ENCODE measurements at places on chromosomes 7 and 10.

GRCh38 chr10:4758256-4758655 lies 67.8 kb upstream of the AKR1E2 start:
- H3K36me3 ChIP-seq: no peaks in the 10 kb centered on the region
- no peak overlapping the region for H3K4me3 ChIP-seq
- no peak overlapping the region for H3K27ac ChIP-seq
- no peaks in the 10 kb centered on the region for H3K27me3 ChIP-seq

- DNase-seq: no peak
- no peak overlapping the region for H3K27ac ChIP-seq
- H3K4me3 ChIP-seq: no peak overlapping the region
- no peaks in the 10 kb centered on the region for H3K36me3 ChIP-seq
- H3K27me3 ChIP-seq: no peaks in the 10 kb centered on the region
These were observed 141.3 kb upstream of the AGK start for GRCh38 chr7:141409801-141410329.

DNA sequence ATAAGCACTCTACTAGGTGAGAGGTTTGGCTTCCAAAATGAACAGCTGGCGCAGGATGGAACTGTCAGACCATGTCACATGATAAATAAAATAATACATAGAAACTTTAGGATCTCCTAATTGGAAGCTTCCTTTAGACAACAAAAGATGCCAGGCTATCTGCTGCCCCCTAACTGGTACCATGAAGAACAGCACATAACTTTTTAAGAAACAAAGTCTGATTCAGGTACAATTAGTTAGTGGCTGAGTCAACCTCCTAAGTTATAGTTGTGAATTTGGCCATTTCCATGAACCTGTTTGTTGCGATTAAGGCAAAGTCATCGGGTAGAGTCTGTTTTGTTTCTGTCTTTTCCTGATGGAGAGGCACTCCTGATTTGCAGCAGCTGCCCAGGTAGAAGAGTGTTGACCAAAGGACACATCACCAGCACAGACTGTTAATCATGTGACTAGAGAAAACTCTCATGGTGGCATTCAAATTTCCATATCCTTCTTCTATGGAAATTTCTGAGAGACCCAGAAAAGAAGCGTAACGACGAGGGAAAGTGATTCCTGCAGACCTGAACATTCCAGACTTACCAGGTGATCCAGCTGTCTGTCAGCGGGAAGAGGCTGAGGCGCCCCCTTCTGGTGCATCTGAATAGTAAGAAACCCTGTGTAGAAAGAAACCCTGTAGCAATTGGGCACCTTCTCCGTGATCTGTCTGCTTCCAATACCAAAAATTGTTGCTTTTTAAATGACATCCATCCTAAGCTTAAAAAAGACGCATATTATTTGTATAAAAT lies 8.6 kb upstream of the INHBA start:
- no peaks in the 10 kb centered on the region for H3K27me3 ChIP-seq
- DNase-seq: peak; percentile 34
- H3K36me3 ChIP-seq: no peaks in the 10 kb centered on the region
- H3K4me3 ChIP-seq: no peak overlapping the region

- no peak overlapping the region for H3K27ac ChIP-seq
- H3K4me1 ChIP-seq: no peaks in the 10 kb centered on the region
- no peaks in the 10 kb centered on the region for H3K27me3 ChIP-seq
- no peak for DNase-seq
- no peaks in the 10 kb centered on the region for H3K36me3 ChIP-seq
These were observed 80.1 kb upstream of the PRSS1 start for GRCh38 chr7:142669074-142669654.

GRCh38 chr10:3785251-3785850 lies 342 bp upstream of the KLF6 start:
- H3K4me1 ChIP-seq: peaks cover 5% of the 10 kb centered on the region
- no peaks in the 10 kb centered on the region for H3K27me3 ChIP-seq
- H3K36me3 ChIP-seq: peaks cover 7% of the 10 kb centered on the region

- H3K4me1 ChIP-seq: no peaks in the 10 kb centered on the region
- no peaks in the 10 kb centered on the region for H3K36me3 ChIP-seq
- no peak for DNase-seq
- no peaks in the 10 kb centered on the region for H3K27me3 ChIP-seq
These were observed 128.0 kb downstream of the GLI3 start for GRCh38 chr7:42108803-42109528.

DNA sequence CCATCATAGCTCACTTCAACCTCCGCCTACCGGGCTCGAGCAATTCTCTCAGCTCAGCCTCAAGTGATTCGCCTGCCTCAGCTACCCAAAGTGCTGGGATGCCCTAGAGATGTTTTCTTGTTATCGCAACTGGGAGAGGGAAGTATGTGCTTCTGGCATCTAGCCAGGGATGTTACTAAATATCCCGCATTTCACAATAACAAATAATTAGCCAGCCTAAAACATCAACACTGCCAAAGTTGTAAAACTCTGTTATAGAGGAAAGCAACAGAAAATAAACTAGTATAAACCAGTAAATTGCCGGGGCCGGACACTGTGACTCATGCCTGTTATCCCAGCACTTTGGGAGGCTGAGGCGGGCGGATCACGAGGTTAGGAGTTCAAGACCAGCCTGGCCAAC lies 7.2 kb downstream of the INA start:
- H3K4me1 ChIP-seq: no peaks in the 10 kb centered on the region
- no peak overlapping the region for H3K4me3 ChIP-seq
- H3K36me3 ChIP-seq: no peaks in the 10 kb centered on the region
- no peak overlapping the region for H3K27ac ChIP-seq
- DNase-seq: no peak
- peaks cover 18% of the 10 kb centered on the region for H3K27me3 ChIP-seq

- no peak for DNase-seq
- no peak overlapping the region for H3K27ac ChIP-seq
These were observed 1013.9 kb downstream of the NRG3 start for GRCh38 chr10:82888809-82889455.

- DNase-seq: no peak
- H3K27me3 ChIP-seq: no peaks in the 10 kb centered on the region
- no peak overlapping the region for H3K27ac ChIP-seq
- no peaks in the 10 kb centered on the region for H3K36me3 ChIP-seq
These were observed 12.7 kb upstream of the VDAC2 start for GRCh38 chr10:75197906-75198305.

- no peaks in the 10 kb centered on the region for H3K27me3 ChIP-seq
- DNase-seq: peak; percentile 81
- H3K27ac ChIP-seq: peak overlapping the region; percentile 26
- H3K4me1 ChIP-seq: peaks cover 4% of the 10 kb centered on the region
- no peak overlapping the region for H3K4me3 ChIP-seq
- H3K36me3 ChIP-seq: peaks cover 4% of the 10 kb centered on the region
These were observed 29.3 kb upstream of the FOXL3 start for GRCh38 chr7:260441-261281.

DNA sequence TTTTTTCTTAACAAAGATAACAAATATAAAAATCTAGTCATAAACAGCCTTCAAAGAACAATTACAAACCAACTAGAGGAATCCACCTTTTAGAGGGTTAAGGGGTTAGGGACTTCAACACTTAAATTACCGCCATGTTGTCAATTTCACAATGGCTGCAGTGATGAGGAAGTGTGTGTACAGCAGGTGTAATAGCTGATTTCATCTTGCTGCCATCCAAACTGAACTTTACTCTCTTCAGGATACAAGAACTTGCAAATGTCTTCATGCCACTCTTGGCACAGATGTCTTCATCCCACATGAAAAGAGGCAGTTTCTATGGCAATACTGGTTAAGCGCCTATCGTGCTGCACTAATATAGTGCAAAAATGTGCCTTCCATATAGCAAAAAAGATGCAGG lies 401.0 kb downstream of the PHF14 start:
- H3K4me1 ChIP-seq: no peaks in the 10 kb centered on the region
- H3K4me3 ChIP-seq: no peak overlapping the region
- no peak for DNase-seq
- H3K27ac ChIP-seq: no peak overlapping the region
- no peaks in the 10 kb centered on the region for H3K27me3 ChIP-seq

DNA sequence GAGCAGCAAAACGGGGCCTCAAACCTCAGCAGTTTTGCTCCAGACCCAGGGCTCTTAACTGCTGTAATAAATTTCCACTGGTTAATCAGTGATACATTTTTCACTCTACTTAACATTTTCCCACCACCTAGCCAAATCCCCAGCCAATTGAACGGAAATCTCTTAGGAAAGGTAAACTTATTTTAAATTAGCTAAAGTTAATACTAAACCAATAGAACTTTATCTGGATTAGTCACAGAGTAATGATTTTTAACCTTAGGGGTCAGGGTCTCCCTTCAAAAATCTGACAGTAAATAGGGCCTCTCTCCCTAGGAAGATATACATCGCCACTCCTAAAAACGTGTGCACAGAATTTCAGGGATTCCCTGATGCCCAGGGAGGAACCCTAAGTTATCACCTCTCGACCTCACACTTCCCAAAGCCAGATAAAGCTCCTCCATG lies 87.4 kb upstream of the KMT2E start:
- H3K4me3 ChIP-seq: no peak overlapping the region
- H3K36me3 ChIP-seq: no peaks in the 10 kb centered on the region
- DNase-seq: no peak
- peak overlapping the region; percentile 57 for H3K27ac ChIP-seq
- no peaks in the 10 kb centered on the region for H3K27me3 ChIP-seq

DNA sequence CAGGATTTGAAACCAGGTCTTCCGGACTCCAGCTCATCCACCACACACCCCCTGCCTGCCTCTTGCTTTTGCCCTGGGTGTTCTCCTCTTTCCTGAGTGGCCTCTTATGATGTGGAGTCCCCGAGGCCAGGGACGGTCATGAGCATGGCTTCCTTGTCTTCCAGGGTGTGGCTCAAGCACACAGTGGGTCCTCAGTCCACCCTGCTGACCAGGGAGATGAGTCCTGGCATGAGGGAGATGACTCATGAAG lies 32.8 kb downstream of the DNAJB12 start:
- no peak for DNase-seq
- H3K4me1 ChIP-seq: peaks cover 20% of the 10 kb centered on the region
- H3K4me3 ChIP-seq: no peak overlapping the region

DNA sequence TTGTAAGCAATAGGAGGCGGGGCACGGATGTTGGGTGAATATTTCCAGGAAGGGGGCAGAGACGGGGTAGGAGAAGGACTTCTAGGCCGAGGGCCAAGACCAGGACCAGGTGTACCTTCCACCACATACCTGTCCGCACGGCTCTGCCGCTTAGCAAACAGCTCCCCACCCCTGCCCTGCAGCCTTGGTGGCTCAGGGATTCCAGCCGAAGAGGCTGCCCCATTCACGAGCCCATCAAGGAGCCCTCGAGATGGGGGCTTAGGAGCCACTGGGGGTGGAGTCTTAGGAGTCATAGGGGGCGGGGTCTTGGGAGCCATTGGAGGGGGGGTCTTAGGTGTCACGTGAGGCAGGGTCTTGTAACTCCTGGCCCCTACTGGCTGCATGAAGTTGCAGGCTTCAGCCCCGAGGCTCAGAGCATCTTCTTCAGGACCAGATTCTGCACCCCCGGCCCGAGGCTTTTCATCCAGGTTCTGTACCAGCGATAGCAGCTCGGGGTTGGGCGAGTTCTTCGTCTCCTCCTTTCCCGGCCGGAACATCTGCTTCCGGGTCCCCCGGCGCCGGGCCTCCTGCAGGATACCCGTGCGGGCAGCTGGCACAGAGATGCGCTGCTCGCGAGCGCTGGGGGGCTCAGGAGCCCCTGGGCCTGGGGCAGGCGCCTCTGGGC lies 6.1 kb upstream of the MYOZ1 start:
- H3K4me3 ChIP-seq: peak overlapping the region; percentile 53
- H3K36me3 ChIP-seq: no peaks in the 10 kb centered on the region
- H3K27me3 ChIP-seq: no peaks in the 10 kb centered on the region
- peaks cover 4% of the 10 kb centered on the region for H3K4me1 ChIP-seq
- no peak overlapping the region for H3K27ac ChIP-seq
- peak; percentile 56 for DNase-seq

GRCh38 chr7:50653981-50654425 lies 88.8 kb upstream of the DDC start:
- no peak overlapping the region for H3K4me3 ChIP-seq
- H3K27me3 ChIP-seq: no peaks in the 10 kb centered on the region
- no peaks in the 10 kb centered on the region for H3K4me1 ChIP-seq
- peak; percentile 51 for DNase-seq
- H3K27ac ChIP-seq: peak overlapping the region; percentile 53

DNA sequence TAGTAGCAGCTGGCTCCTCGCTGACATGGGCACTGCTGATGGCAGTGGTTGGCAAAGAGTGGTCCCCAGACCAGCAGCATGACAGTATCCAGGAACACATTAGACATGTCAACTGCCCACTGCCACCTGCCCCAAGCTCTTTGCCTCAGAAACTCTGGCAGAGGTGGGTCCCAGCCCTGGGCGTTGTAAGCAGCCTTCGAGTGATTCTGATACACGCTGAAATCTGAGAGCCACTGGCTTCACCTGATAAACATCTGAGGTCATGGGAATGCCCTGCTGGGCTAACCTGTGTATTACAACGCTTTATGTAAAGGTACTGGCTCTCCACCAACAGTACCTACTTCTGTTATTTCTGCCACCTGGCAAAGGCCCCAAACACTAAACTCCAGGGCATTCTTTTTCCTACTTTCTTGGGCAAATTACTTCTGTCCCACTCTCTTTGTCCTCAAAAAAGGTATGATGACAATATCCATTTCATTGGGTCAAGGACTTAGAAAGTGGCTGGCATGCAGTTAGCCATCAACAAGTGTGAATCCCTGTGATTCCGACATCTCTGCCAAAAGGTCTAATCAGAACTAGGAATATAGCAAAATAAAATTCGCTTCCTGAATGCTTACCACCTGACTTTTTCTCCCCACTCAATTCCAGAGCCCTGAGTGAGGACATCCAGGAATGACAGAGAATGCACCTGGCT lies 9.2 kb downstream of the SGMS1 start:
- H3K4me3 ChIP-seq: no peak overlapping the region
- no peaks in the 10 kb centered on the region for H3K4me1 ChIP-seq
- no peak for DNase-seq
- no peak overlapping the region for H3K27ac ChIP-seq
- no peaks in the 10 kb centered on the region for H3K27me3 ChIP-seq

GRCh38 chr10:87092861-87093631 lies 1.6 kb downstream of the GLUD1 start:
- DNase-seq: peak; percentile 77
- H3K27ac ChIP-seq: peak overlapping the region; percentile 84
- H3K4me1 ChIP-seq: no peaks in the 10 kb centered on the region
- peak overlapping the region; percentile 55 for H3K4me3 ChIP-seq

GRCh38 chr7:142158736-142159496 lies 47.4 kb downstream of the MGAM2 start:
- H3K36me3 ChIP-seq: no peaks in the 10 kb centered on the region
- DNase-seq: no peak
- no peak overlapping the region for H3K27ac ChIP-seq
- H3K27me3 ChIP-seq: no peaks in the 10 kb centered on the region
- no peak overlapping the region for H3K4me3 ChIP-seq

GRCh38 chr10:83073472-83073871 lies 1065.8 kb upstream of the GHITM start:
- no peak overlapping the region for H3K4me3 ChIP-seq
- H3K27ac ChIP-seq: no peak overlapping the region
- no peaks in the 10 kb centered on the region for H3K27me3 ChIP-seq
- H3K4me1 ChIP-seq: no peaks in the 10 kb centered on the region
- no peak for DNase-seq
- H3K36me3 ChIP-seq: no peaks in the 10 kb centered on the region
